Stimulated activated CD4-positive, alpha-beta T cell treated with anti-CD3 and anti-CD28 coated beads, Interleukin-2, amount 100 ng/mL, for 24 hours (primary cell): ENCODE measurements at places on chromosomes 13 and 19.
A peak's percentile ranks its signal among the peaks of the same experiment; 100 is the strongest.

DNA sequence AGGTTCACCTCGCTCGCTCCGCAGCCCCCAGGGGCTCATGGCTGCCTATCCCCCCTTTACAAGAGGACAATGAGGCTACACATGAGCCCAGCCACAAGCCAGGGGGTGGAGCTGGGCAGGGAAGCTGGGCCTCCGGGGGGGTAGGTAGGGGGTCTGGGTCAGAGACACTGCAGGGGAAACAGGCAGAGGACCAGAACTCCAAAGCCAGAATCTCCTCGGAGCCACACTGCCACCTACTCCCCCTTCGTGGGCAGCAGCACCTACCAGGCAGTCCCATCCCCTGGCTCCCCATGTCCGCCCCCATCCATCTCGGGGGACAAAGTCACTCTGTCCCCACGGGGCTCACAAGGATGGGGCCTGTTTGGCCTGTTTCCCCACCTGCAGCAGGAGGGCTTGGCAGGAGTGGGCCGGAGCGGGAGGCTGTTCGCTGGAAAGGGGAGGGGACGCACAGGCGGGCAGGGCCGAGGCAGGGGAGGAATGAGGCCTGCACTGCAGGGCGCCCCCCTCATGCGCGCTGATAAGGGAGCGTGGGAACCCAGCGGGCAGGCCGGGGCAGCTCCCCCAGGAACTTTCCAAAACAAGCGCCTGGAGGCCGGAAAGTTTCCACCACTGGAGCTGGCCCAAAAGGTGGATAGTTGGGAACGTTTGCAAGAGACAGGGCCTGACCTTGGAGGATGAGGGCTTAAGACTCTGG is 545 bp upstream of the ISYNA1 start:
- DNase-seq: peak; percentile 20

GRCh38 chr19:3774621-3775373 is 2.8 kb upstream of the RAX2 start:
- no peak for DNase-seq

DNA sequence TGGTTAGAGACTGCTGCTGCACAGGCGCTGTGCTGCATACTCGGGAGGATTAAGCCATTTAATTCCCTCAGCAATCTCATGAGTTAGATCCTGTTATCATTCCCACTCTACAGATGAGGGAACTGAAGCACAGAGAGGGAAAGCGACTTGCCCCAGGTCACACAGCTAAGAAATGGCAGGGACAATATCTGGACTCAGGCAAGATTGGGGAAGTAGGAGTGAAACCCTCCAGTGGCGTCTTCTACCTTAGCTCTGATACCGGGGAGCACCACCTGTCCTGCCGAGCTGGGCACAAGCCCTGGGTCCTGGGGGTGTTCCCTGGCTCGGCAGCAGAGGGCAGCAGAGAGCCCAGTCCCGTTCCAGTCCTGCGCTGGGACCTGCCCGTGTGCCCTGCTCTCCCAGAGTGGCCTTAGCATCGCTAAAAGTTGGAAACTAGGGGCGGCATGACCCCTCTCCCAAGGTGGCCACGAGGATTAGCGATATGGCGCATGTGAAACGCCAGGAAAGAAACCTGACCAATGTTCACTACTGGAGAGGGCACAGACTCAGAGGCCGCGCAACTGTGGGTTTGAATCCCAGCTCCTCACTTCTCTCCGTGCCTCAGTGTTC is 20.5 kb downstream of the CYTH2 start:
- peak; percentile 88 for DNase-seq

DNA sequence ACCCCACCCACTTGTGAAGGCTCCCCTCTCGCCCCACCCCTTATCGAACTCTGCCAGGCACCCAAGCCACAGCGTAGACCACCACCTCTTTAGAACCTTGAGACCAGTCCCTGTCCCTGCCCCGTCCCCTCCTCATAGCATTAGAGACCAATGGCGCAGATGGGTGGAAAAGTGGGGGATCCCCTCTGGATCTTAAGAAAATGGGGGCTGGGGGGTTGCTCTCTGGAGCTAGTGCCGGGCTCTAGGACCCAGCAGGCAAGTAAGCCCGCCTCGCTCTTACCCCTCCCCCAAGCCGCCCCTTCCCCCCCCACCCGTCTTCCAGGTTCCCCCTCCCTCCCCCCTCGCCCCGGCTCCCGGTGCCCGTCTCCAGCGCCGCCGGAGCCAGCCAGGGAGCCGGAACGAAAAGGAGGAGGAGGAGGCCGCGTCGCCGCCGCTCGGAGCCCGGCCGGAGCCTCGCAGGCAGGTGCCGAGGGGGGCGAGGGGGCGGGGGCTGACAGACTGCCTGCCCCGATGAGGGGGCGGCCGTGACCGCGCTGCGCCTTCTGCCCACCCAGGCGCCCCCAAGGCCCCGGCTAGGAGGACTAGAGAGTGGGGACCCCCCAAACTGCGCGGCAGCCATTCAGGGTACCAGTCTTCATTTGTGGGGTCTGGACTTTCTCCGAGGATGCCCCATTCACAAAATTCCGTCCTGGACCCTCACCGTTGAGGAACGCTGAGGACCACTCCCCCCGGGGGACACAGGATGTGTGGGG is at the start of gene SPRED3:
Gene SPRED3, plus strand, starts transcription at position 349 of the 752 bp plus-strand sequence. CDS start 1,606 bp downstream, outside the sequence.
- peak; percentile 17 for DNase-seq

DNA sequence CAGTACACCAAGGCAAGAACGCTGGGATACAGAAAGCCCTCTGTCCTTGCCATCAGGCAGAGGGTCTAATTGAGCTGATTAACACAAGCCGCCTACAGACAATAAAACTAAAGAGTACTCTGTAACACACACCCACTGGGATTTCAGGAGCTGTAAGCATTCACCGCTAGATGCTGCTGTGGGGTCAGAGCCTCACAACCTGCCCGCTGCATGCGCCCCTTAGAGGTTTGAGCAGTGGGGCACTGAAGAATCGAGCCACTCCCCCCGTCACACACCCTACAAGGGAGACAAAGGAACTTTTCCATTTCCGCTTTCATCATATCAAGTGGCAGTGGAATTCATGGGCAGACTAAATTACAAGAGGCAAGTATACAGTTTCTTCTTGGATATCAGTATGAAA is 1080.6 kb downstream of the PCDH17 start:
- DNase-seq: no peak

- no peak for DNase-seq
Measured at GRCh38 chr13:107518780-107519179, 696.6 kb downstream of the LIG4 start.

- no peak for DNase-seq
Measured at GRCh38 chr19:58536852-58537798, 6.7 kb upstream of the TRIM28 start.

GRCh38 chr13:98434060-98434459 is 142.8 kb downstream of the STK24 start:
- DNase-seq: no peak

DNA sequence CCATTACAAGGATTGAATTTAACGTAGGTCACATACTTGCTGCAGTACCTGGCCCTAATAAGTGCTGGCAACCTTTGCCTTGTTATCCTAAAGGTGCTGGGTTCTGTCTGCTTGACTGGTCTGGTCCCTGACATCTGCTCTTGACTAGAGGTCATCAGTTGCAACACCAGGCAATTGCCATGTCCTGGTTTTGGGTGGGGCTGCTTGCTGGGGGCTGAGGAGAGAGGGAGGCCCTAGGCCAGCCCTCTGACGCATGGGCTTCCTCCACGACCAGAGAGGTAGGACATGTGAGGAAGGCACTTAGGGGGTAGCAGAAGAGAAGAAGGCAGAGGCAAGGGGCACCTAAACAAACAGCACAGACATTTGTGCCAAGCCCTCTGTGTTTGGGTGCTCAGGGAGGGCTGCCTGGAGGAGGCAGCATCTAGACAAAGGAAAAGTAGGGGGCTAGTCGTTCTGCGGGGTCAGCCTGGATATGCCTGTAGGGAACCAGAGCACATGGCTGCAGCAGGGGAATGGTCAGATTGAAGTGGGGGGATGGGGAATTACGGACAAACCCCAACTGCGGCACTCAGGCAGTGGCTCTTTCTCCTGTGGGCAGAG is 21.7 kb downstream of the VSTM2B start:
- no peak for DNase-seq

DNA sequence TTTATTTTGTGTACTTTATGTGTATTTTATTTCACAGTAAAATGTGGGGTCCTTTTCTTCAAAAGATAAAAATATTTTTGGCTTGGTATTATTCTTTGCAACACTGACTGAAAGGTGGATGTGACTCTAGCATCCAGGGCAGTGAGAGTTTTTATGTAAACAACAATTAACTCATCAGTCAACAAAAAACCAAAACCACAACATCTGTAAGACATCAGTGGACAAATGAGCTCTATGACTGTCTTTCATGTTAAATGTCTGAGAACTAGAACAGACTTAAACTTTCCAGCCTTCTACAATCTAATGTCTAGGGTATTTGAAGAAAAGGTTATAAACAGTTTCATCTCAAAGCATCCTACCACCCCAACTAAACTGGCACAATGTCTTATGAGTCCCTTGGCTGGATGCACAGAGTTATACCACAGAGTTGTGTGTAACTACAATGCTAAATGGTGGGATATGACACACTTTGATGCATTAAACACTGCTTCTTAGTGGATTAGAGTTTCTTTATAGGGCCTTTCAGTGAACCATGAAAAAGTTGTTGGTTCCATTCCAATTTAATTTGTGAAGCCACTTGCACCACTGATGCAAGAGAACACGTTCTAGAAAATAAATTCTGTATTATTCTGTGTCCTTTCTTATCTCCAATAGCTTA is 544.2 kb upstream of the KLF12 start:
- DNase-seq: no peak

GRCh38 chr13:73943137-73943964 is 190.9 kb downstream of the KLF12 start:
- no peak for DNase-seq

GRCh38 chr13:99193152-99193551 is 7.5 kb upstream of the UBAC2 start:
- no peak for DNase-seq
